D341Med (cell line): ENCODE measurements at places on chromosomes 1 and 21.
A peak's percentile ranks its signal among the peaks of the same experiment; 100 is the strongest.

GRCh38 chr21:40681164-40681859 is 165.6 kb downstream of the DSCAM start:
- DNase-seq: no peak

- no peak for DNase-seq
Observed at GRCh38 chr21:42401154-42401553, 2.5 kb upstream of the UBASH3A start.

DNA sequence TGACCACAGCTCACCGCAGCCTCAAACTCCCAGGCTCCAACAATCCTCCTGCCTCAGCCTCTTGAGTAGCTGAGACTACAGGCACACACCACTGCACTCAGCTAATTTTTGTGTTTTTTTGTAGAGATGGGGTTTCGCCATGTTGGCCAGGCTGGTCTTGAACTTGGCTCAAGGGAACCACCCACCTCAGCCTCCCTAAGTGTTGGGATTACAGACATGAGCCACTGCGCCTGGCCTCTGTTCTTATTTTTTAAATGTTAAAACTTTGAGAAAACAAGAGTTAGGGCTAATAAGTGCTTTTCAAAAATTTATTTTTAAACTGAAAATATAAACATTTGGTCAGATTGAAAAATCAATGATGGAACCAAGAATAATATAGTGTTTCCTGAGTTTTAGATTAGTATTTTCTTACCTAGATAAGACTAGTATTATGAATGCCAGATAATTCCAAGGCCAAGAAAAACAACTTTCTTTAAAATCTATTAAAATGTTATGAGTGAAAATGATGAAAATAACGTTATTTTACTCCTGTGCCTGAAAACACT is 66.2 kb upstream of the S1PR1 start:
- DNase-seq: no peak

DNA sequence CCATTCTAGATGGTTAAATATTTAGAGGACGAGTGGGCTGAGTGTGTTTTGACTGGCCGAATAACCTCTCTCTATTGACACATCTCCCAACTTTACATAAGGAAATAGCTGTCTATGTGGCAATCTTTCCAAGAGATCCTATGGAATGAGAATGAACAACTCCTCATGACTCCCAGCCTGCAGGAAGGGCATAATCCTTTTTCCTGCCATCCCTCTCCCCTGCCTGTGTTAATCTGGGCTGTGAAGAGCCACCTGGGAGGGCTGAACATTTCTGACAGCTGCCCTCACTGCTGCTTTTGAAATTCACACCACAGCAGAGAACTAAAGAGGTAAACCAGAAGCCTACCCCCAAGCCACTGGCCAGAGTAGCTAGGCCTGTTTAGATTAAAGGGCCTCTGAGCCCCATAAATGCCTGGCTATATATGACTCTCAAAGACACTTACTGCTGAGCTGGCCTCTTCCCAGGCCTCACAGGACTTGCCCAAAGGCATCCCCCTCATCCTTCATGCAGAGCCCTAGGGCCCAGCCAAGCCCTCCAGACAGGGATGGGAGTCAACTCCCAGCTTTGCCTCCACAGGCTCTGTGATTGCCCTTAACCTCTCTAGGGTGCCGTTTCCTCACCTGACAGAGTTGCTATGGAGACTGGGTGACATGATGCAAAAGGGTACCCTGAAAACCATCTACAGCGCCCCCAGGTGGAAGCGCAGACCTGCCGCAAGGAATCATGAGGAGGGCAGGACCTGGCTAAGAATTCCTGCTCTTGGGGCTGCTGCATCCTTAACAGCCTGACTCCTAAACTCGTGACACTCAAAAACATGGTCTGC is 42.0 kb upstream of the LDLRAP1 start:
- DNase-seq: peak; percentile 61

GRCh38 chr21:44408226-44408625 is 47.1 kb upstream of the LRRC3 start:
- DNase-seq: no peak
